AG04450 (cell line): ENCODE measurements at places on chromosomes 7 and 10. TPM values are rescaled to one million over a fixed set of nuclear protein-coding genes. Genes with fewer than 3 reads are reported as not detected.

Gene NPC1L1
- 0.36 and 0.42 TPM in 2 replicates for polyA plus RNA-seq

Gene GDF2
- not detected in 2 replicates for polyA plus RNA-seq

Gene LZTS2
- 33.3 and 54.3 TPM in 2 replicates for polyA plus RNA-seq

Gene CAMK2B
- polyA plus RNA-seq: 0.12 TPM in 1 of 2 replicates, not detected in the other

Gene ECHDC3
- polyA plus RNA-seq: 1.3 and 1.5 TPM in 2 replicates

Gene CNTNAP2
- polyA plus RNA-seq: not detected in 2 replicates

Gene ZMIZ2
- 4.8 and 7.7 TPM in 2 replicates for polyA plus RNA-seq

Gene IFIT1B
- not detected in 2 replicates for polyA plus RNA-seq

Gene HPSE2
- not detected in 2 replicates for polyA plus RNA-seq

Gene CUL1
- 47.7 and 56.8 TPM in 2 replicates for polyA plus RNA-seq

Gene LBX1
- polyA plus RNA-seq: not detected in 2 replicates

Gene FGFR2
- polyA plus RNA-seq: not detected in 2 replicates

Gene RARRES2
- polyA plus RNA-seq: 6.7 and 7.0 TPM in 2 replicates

Gene OR9A2
- not detected in 2 replicates for polyA plus RNA-seq

Gene TDRD1
- polyA plus RNA-seq: not detected in 2 replicates

Gene DGKB
- polyA plus RNA-seq: 0.04 TPM in 1 of 2 replicates, not detected in the other

Gene C7orf57
- polyA plus RNA-seq: not detected in 2 replicates

Gene ENKUR
- 0.11 TPM in 1 of 2 replicates, not detected in the other for polyA plus RNA-seq

Gene LDB3
- polyA plus RNA-seq: 0.46 and 0.60 TPM in 2 replicates

Gene TAS2R41
- not detected in 2 replicates for polyA plus RNA-seq

Gene PRRT4
- polyA plus RNA-seq: not detected in 2 replicates

Gene GJD4
- not detected in 2 replicates for polyA plus RNA-seq

Gene ABLIM1
- 6.1 and 6.4 TPM in 2 replicates for polyA plus RNA-seq

Gene NEUROG3
- polyA plus RNA-seq: not detected in 2 replicates

Gene KIAA1217
- polyA plus RNA-seq: 5.4 and 6.6 TPM in 2 replicates

Gene OR2F1
- not detected in 2 replicates for polyA plus RNA-seq

Gene IDI2
- not detected in 2 replicates for polyA plus RNA-seq

Gene HIPK2
- polyA plus RNA-seq: 61.4 and 74.6 TPM in 2 replicates

Gene MEST
- 236 and 293 TPM in 2 replicates for polyA plus RNA-seq

Gene ABCA13
- polyA plus RNA-seq: 0.04 and 0.05 TPM in 2 replicates

Gene TMEM178B
- 0.01 TPM in 2 replicates for polyA plus RNA-seq

Gene ADRB1
- not detected in 2 replicates for polyA plus RNA-seq

Gene RFC2
- polyA plus RNA-seq: 11.3 and 15.4 TPM in 2 replicates

Gene LRIT1
- polyA plus RNA-seq: not detected in 2 replicates

Gene HHEX
- 13.6 and 14.0 TPM in 2 replicates for polyA plus RNA-seq

Gene SFTPA2
- not detected in 2 replicates for polyA plus RNA-seq

Gene IFIT2
- polyA plus RNA-seq: 2.9 and 3.8 TPM in 2 replicates

Gene UTF1
- polyA plus RNA-seq: not detected in 2 replicates

Gene CD36
- 0.29 and 0.51 TPM in 2 replicates for polyA plus RNA-seq

Gene LCOR
- polyA plus RNA-seq: 11.6 and 12.0 TPM in 2 replicates

Gene HOXA2
- 3.1 and 4.1 TPM in 2 replicates for polyA plus RNA-seq

Gene CALML5
- polyA plus RNA-seq: not detected in 2 replicates

Gene HOXA6
- polyA plus RNA-seq: 1.2 and 1.3 TPM in 2 replicates

Gene HOXA11
- 0.04 and 0.14 TPM in 2 replicates for polyA plus RNA-seq

Gene MPP7
- 0.61 and 0.94 TPM in 2 replicates for polyA plus RNA-seq

Gene UCMA
- not detected in 2 replicates for polyA plus RNA-seq

Gene IQUB
- 0.06 and 0.15 TPM in 2 replicates for polyA plus RNA-seq

Gene CALML3
- not detected in 2 replicates for polyA plus RNA-seq

Gene BLOC1S2
- 48.0 and 75.0 TPM in 2 replicates for polyA plus RNA-seq

Gene PLAC9
- 11.5 and 14.2 TPM in 2 replicates for polyA plus RNA-seq

Gene FFAR4
- not detected in 2 replicates for polyA plus RNA-seq
